ENCODE measurements at places on chromosomes 11 and 22.

GRCh38 chr11:9170450-9170849, 79.1 kb upstream of the SCUBE2 start:
- no peak for DNase-seq

GRCh38 chr11:113615098-113615497, 91.0 kb downstream of the TMPRSS5 start:
- no peak for DNase-seq

- no peak for DNase-seq
Observed at GRCh38 chr11:47182380-47182779, 3.9 kb downstream of the PACSIN3 start.

DNA sequence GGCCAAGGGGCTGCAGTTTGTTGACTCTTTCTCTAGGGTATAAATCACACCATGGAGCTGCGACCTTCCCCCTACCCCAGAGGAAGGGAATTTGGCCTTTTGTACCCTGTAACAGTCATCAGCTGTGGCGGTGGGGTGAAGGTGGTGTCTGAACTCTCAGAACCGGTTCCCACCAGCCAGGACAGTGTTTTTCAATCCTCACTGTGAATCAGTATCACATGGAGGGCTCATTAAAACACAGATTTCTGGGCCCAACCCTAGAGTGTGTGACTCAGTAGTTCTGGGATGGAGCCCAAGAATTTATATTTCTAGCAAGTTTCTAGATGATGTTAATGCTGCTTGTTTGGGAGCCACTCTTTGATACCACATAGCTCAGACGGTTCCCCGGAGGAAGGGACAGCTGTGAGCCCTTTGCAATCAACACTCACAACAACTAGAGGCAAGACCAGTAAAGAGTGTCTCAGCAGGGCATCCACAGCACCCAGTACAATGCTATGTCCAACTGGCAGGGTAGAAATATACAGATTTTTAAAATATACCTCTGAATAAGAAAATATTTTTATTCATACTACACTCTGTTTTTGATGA, 43.9 kb upstream of the FAT3 start:
- no peak for DNase-seq

DNA sequence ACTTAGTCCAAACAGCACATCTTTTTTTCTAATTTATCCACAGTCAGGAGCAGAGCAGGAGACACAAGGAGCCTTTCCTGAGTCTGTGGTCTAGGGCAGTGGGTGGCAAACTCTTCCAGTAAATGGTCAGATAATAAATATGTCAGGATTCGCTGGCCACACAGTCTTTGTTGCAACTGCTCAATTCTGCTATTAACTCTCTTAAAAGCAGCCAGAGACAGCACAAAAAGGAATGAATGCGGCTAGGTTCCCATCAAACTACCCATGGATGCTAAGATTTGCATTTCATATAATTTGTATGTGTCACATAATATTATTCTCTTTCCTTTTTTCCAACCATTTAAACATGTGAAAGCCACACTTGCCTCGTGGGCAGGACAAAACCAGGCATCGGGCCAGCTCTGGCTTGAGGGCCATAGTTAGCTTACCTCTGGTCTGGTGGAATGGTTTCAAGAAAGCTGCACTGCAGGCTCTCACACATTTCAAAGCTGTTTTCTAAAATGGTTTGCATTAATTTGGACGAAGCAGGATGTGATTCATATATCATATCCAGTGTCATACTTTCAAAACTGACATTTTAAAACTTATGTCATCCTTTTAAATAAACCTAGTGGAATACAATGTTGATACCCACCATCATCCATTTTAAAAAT, 64.7 kb upstream of the CD5 start:
- no peak for DNase-seq

GRCh38 chr11:68263444-68264035, 8.2 kb downstream of the C11orf24 start:
- DNase-seq, result no peak

Measured in OCI-M1 (cell line).